ENCODE measurements at places on chromosomes 5 and 9.
A peak's percentile ranks its signal among the peaks of the same experiment; 100 is the strongest.

GRCh38 chr5:81925981-81926380 is 45.8 kb upstream of the ATG10 start:
- no peak for DNase-seq

- DNase-seq, result no peak
Observed at GRCh38 chr5:65704621-65705239, 17.2 kb downstream of the SGTB start.

DNA sequence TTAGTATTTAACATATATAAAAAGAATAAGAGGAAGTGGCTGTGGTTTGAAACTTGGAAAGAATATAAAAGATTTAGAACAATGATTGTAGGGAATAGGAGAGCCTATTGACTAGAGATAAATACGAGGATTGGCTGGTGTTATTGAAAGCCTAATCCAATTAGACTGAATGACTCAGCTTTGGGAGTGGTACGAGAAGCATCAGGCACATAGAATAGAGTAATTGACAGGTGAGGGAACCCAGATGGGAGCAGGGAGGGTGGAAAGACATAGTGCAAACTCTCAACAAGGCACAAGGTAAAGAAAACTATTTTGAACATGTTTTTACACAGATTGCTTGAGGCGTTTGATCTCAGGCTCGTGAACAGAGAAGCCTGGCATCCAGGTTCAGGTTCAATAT is 338.9 kb upstream of the KLF9 start:
- no peak for DNase-seq

- peak; percentile 52 for DNase-seq
Observed at GRCh38 chr5:69007726-69008368, 86.0 kb upstream of the SLC30A5 start.

- DNase-seq, result no peak
Observed at GRCh38 chr9:19464061-19464763, 55.4 kb downstream of the ACER2 start.

Measured in iPS DF 6.9 (cell line).